ENCODE measurements at places on chromosomes 4 and X. TPM values are rescaled to one million over a fixed set of nuclear protein-coding genes. Genes with fewer than 3 reads are reported as not detected.

- DNase-seq, result no peak
Measured at GRCh38 chr4:68927165-68927564, 24.4 kb downstream of the UGT2A3 start.

- no peak for DNase-seq
Measured at GRCh38 chr4:31124008-31124585, 403.9 kb downstream of the PCDH7 start.

HSD17B13 gene
- total RNA-seq, result 0.10 TPM

DNA sequence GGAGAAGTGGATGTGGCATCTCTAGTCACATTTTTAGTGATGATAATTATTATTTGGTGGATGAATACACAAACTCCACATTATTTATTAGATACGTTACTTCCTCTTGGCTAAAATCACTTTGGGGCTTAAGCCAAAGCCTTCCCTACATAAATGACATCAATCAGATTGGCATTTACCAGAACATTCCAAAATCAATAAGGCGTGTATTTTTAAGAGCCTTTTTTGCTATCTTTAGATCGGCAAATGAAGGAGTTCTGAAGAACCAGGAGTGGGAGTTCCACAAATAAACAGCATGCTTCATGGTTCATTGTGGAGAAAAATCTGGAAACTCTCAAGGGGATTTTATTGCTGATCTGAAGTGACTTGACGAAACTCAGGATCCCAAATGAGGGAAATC lies 89.7 kb downstream of the AMELX start:
- no peak for DNase-seq

NRK gene
- not detected for total RNA-seq

DNA sequence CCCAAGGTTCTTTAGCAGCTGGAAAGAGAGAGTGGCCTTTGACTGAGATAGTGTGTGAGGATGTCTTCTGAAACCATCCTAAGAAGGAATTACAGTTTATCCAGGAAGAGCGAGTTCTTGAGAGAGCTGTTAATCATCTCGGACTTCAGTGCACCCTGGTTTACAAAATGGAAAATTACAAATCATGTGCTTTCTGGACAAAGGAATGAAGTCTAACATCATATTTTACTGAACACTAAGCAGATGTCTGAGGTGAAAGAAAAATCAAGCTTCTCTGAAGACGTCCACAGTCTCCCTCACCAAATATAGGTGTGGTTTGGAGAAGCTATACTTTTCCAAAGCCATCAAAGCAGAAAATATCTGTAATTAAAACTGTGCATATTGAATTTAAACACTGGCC lies 30.8 kb upstream of the CYP2U1 start:
- no peak for DNase-seq

ANOS1 gene
- total RNA-seq, result 1.2 TPM

All from A172 (cell line).